ENCODE measurements at places on chromosomes 5 and 9. TPM values are rescaled to one million over a fixed set of nuclear protein-coding genes. Genes with fewer than 3 reads are reported as not detected.
A peak's percentile ranks its signal among the peaks of the same experiment; 100 is the strongest.

ASS1 gene
- 58.3 TPM for polyA plus RNA-seq

DNA sequence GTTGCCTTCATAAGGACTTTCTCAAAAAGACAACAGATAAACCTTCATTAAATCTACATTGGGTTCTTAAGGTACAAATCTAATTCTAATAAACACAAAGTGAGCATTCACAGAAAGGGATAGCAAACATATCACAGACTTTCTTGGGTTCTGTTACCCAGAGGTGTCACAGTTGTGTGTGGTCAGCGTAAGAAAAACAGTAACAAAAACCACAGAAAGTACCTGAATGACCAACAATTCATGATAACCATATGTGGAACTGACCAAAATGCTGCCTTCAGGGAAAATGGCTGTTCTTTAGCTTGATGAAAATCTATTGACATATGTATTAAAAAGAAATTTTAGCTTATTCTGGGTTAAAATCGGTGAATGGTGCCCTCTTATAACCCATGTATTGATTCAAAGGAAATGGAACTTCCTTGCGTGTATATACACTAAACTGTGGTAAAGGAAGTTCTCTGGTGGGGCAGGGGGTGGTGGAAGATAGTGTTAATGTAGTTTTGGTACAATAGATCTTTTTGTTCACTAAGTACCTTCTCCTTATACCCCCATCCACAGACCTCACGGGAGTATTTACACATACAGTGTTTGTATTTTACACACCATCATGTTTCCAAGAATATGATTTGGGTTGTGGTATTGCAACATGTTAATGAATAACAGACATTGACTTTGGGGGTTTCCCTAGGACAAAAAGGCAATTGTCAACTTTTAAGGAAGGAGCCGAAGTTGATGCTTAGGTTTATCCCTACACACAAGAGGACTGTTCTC lies 152.5 kb downstream of the APBA1 start:
- no peak for DNase-seq

DNA sequence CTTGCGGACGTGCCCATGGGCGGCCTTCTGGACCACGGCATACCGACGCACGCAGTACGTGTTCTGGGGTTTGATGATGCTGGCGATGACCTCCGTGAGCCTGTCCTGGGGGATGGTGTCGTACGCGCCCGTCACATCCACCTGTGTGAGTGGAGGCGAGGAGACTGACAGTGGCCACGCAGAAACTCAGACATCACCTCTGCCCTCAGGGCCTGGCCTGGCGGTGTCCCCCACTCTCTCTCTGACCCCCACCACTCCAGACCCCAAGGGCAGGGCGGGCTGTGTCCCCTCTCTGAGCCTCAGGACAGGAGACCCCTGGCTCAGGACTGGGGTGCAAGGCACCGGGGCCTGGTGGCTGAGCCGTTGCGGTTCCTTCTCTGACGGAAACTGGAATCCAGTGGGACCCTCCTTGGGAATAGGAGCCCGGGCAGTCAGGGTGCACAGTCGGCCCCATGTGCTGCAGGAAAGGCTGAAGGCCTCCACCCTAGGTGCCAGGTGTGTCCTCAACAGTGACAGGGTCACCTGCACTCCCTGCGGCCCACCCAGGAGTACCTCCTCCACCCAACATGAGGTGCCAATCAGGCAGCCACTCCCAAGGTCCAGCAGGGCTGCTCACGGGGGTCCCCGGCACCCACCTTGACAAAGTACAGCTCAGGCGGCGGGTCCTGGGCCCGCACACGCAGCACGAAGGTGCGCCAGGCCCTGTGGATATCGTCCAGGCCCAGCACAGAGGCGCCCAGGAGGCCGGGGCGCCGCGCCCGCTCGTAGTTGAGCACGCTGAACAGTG lies 16.0 kb downstream of the TERT start:
- DNase-seq = no peak

DNA sequence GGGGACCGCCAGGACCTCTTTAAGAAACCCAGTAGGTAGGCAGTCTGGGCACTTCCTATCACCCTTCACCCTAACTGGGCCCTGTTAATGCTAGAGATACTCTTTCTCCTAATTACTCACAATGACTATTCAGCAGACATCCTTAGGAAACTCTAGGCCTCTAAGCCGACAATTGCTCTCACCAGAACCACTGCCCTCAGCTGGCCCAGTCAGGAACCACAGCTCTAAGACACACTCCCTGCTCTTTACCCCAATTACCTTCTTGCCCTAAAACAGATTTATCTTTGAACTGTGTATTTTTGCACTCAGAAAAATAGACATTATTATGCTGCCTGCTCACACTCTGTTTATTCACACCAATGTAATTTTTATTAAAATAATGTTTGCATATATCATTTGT lies 432.6 kb upstream of the SLC30A5 start:
- DNase-seq = no peak

DNA sequence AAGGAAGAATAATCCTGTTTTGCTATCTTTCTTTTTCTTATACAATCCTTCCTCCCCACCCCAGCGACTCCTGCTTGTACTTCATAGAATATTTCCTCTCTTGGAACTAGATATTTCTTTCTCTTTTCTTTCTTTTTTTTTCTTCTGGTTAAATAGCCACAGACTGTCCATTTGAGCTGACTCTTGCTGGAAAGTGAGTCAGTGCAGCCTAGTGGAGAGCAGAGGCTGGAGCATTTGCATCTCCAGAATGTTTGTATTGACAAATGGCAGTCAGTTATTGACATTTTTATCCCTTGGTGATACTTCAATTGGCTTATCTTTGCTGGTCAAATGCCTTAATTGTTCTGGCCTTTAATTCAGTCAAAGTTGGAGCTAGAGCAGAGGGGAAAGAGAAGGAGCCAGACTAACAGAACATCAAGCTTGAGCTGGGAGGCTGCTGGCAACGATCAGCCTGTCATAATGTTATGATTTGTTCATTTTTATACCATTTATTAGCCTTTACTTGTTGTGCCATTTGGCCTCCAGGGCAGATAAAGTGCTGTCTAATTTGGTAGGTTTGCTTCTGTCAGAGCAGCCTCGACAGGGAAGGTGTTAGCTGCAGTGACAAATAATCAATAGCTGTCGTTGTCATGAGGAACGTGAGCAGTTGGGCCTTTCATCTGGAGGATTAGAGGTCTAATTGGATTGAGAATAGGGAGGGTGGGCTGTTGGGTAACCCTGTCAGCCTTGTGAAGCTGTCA lies 69.0 kb downstream of the INVS start:
- DNase-seq = peak; percentile 18

DNA sequence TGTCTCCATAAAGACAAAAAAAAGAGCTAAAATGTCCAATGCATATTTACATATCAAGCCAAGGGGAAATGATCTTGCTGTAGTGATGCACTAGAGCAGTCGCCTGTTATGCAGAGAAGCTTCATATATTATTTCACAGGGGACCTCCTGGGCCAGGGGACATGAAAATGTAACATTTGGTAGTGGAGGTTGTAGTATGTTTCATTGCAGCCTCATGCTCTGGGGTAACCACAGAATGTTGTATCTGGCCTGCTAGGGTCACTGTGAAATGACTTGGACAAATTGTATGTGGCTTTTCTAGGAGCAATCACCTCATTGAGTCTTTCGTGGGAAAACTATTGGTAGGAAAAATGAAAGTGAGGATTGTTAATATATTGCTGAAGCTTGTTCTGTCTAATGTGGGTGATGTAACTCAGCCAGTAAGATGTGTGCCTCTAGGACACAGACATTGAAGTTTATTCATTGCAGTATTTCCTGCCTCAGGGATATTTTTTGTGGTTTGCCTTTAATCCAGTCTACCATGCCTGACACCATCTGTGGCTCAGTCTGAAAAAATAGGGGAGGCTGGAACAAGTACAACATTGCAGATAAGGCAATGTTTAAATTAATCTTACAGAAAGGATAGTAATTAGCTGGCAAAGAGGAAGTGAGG lies 430.8 kb upstream of the TNC start:
- no peak for DNase-seq
